ENCODE measurements at places on chromosomes 1 and 21.

GRCh38 chr1:32014948-32015273, 1.2 kb downstream of the KHDRBS1 start:
- H3K27ac ChIP-seq = peak overlapping the region; percentile 99
- H3K4me1 ChIP-seq = peaks cover 35% of the 10 kb centered on the region
- H3K4me3 ChIP-seq = peak overlapping the region; percentile 95
- peaks cover 41% of the 10 kb centered on the region for H3K36me3 ChIP-seq

GRCh38 chr1:154866257-154867063, 3.6 kb downstream of the KCNN3 start:
- H3K27ac ChIP-seq = no peak overlapping the region
- peaks cover 63% of the 10 kb centered on the region for H3K27me3 ChIP-seq
- H3K4me1 ChIP-seq = peaks cover 93% of the 10 kb centered on the region
- DNase-seq = no peak
- H3K36me3 ChIP-seq = no peaks in the 10 kb centered on the region
- H3K4me3 ChIP-seq = no peak overlapping the region

GRCh38 chr1:56676571-56677035, 31.5 kb downstream of the PRKAA2 start:
- peaks cover 28% of the 10 kb centered on the region for H3K36me3 ChIP-seq
- H3K4me3 ChIP-seq = no peak overlapping the region
- H3K4me1 ChIP-seq = no peaks in the 10 kb centered on the region
- no peak for DNase-seq
- H3K27ac ChIP-seq = no peak overlapping the region

DNA sequence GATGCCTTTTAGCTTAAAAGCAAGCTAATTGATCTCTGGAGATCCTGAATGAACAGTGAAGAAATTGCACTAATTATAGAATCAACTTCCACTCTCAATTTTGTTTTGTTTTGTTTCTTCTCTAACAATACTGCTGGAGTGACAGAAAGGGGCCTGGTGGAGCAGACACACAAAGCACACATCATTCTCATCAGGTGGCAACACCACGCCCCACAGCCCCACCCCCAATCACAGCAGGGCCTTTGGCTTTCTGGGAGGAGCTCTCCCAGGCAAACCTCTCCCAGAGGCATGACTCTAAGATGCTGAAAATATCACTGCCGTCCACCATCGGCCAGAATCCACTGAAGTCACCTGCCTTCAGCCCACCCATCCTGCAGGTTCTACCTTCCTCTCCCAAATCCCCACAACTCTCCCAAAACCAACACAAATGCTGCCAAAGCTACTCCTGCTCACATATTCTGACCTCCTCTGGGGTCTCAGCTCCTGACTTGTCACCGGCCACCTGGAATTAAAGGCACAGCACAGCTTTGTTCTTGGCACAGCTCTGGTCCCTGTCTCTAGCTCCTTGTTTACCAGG, 120.7 kb downstream of the GRIK3 start:
- H3K27ac ChIP-seq = peak overlapping the region; percentile 73
- H3K36me3 ChIP-seq = no peaks in the 10 kb centered on the region
- peaks cover 43% of the 10 kb centered on the region for H3K4me1 ChIP-seq
- peaks cover 19% of the 10 kb centered on the region for H3K27me3 ChIP-seq
- H3K4me3 ChIP-seq = no peak overlapping the region
- peak; percentile 34 for DNase-seq

DNA sequence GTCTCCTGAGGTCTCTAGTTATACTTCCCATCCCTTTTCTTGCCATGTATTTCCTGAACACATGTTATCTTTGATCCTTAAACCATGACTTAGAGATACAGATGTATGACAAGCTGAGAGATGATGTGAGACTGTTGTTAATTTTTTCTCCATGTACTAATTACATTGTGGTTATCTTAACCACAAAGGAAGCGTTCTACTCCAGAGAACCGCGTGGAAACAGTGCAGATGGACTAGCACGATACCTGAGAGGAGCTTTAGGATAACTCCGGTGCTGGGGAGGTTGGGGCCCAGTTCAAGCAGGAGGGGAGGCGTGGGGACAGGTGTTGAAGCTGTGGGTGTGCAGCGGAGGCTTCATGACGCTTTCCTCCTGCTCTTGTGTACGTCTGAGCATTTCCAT, 17.5 kb downstream of the PDE9A start:
- DNase-seq = no peak
- no peaks in the 10 kb centered on the region for H3K27me3 ChIP-seq
- no peak overlapping the region for H3K27ac ChIP-seq
- peaks cover 13% of the 10 kb centered on the region for H3K36me3 ChIP-seq

- no peaks in the 10 kb centered on the region for H3K36me3 ChIP-seq
- no peak overlapping the region for H3K4me3 ChIP-seq
- H3K27ac ChIP-seq = no peak overlapping the region
- no peak for DNase-seq
- no peaks in the 10 kb centered on the region for H3K4me1 ChIP-seq
These were observed 135.8 kb upstream of the B3GALT2 start for GRCh38 chr1:193322211-193322610.

GRCh38 chr1:86696522-86696921, 7.9 kb upstream of the SH3GLB1 start:
- H3K4me1 ChIP-seq = no peaks in the 10 kb centered on the region
- no peak overlapping the region for H3K4me3 ChIP-seq

DNA sequence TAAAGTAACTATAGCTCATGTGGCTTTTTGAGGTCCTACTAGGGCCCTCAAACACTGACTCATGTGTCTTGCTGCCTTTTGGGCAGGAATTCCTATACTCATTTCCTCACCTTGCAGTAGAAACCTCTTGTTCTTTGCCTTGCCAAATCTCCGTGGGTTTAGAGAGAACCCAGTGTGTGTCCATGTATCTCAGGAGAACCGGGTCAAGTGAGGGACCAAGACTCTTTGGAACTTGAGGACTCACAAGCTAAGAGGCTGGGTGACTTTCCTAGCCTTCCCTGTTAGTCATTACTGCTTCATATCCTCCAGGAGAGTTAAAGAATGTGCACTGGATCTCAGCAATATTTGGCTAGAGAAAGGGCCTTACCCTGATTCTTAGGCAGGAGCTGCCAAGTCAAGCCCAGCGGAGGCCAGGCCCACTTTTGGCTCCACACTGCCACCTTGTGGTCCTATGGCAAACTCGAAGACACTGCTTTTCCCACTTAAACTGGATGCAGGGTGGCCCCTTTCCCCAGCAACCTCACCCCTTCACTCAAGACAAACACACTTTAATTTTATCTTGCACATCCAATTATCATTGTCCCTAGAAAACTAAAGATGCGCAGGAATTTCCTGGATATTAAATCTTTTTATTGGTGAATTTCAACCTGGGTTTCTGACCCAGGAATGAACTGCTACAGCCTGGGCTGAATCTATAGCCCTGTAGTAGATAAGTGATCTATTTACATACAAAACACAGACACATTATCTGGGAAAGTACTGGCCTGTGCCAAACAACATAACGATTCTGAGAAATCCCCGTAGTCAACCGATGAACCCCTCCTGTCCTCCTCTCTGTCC, 10.6 kb downstream of the AVPR1B start:
- H3K27me3 ChIP-seq = peaks cover 14% of the 10 kb centered on the region
- no peak overlapping the region for H3K4me3 ChIP-seq
- H3K4me1 ChIP-seq = peaks cover 6% of the 10 kb centered on the region
- H3K36me3 ChIP-seq = no peaks in the 10 kb centered on the region
- no peak overlapping the region for H3K27ac ChIP-seq
- DNase-seq = peak; percentile 87

DNA sequence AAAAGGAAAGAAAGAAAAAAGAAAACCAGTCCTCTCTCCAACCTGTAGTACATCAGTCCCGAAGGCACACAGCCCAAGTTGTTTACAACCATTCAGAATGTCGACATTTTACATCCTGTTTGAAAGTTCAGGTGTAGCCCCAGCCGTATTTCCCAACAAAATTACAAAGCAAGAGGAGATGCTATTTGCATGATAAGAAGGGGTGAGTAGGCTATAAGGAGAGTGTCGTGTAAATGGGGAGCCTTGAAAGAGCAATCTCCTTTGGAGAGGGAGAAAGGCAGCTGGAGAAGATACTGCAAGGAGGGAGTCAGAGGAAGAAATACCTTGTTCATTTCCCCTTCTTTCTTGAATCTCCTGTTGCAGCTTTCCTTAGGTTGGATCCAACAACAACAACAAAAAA, 35.5 kb upstream of the DENND1B start:
- no peak overlapping the region for H3K4me3 ChIP-seq
- H3K27me3 ChIP-seq = peaks cover 16% of the 10 kb centered on the region
- H3K36me3 ChIP-seq = no peaks in the 10 kb centered on the region

Measured in nephron progenitor cell (in vitro differentiated cells).